ENCODE measurements at places on chromosomes 3 and 15.

- no peak for DNase-seq
Observed at GRCh38 chr3:31810991-31811433, 170.1 kb downstream of the OSBPL10 start.

DNA sequence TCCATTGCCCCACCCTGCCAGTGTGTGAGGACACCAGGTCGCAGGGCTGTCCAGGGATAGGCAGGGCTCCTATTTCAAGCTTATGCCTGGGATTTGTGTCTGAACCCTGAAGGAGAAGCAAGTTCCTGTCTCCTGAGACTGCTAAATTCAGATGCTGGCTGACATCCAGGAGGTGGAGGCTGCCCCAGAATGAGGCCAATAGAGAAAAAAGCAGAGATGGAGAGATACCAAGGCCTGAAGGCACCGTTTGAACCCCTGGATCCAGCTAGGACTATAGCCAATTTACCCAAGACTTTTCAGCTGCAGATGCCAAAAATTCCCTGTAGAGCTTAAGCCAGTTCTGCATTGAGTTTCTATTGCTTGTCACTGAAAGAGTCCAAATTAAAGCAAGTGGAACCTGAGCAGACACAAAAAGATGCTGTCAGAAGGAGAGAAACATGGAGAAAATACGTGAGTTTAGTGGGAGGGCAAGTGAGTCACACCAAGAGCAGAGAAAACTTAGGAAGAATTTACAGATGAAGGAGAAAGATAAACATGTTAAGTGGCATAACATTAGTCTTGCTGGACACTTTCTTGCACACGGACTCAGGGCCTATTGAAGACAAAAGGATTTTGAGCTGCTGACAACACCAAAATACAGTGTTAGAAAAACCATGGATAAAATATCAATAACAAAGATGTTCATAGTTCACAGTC lies 148.6 kb downstream of the CNTN3 start:
- no peak for DNase-seq

DNA sequence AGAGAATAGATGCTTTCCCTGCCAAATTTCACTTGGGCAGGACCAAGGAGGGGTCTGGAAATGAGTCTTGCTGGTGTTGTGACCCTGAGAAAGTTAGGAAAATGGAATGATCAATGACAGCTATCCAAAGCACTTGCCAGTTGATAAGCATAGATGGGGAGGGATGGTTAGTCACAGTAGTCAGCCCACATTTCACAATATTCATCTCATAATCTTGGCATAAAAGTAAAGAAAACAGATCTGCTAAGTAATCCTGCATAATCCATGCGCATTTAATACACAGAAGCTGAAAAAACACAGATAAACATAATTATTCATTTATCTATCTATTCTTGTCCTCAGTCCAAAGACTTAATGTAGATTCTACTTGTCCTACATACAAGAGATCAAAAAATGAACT lies 184.1 kb downstream of the ZIC4 start:
- no peak for DNase-seq

DNA sequence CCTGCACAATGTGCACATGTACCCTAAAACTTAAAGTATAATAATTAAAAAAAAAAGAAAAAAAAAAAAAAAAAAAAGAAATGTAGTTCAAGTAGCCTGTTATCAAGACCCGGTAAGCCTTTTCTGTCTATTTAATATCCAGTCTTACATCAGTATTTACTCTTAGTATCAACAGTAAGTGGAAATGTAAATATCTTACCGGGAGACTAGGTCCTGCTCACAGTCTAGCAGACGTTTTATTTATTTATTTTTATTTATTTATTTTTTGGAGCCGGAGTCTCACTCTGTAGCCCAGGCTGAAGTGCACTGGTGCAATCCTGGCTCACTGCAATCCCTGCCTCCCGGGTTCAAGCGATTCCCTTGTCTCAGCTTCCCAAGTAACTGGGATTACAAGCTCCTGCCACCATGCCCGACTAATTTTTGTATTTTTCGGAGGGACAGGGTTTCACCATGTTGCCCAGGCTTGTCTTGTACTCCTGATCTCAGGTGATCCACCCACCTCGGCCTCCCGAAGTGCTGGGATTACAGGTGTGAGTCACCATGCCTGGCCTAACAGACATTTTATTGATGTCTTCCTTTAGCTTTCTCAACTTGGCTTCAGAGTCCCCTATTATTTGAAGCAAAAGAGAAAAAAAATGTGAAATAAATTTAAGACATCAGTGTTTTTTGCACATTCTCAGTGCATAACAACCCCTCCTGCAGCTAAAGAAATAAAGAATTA lies 19.9 kb downstream of the C2CD4B start:
- no peak for DNase-seq

GRCh38 chr3:193782276-193782647 lies 189.3 kb downstream of the OPA1 start:
- DNase-seq = no peak

- no peak for DNase-seq
Observed at GRCh38 chr15:70250208-70251201, 152.8 kb upstream of the TLE3 start.
